ENCODE measurements at places on chromosomes 1 and 21. TPM values are rescaled to one million over a fixed set of nuclear protein-coding genes. Genes with fewer than 3 reads are reported as not detected.

Gene ADAM30
- not detected for polyA plus RNA-seq

Gene CCDC17
- 0.31 TPM for polyA plus RNA-seq

Gene SLC9C2
- polyA plus RNA-seq = not detected

Gene MTHFR
- 7.6 TPM for polyA plus RNA-seq

Gene ASTN1
- 0.29 TPM for polyA plus RNA-seq

All from SK-N-SH (cell line).